Sigmoid colon (tissue), 7 donors: ENCODE measurements at places on chromosomes 12 and 14. TPM values are rescaled to one million over a fixed set of nuclear protein-coding genes. Genes with fewer than 3 reads are reported as not detected.

DNA sequence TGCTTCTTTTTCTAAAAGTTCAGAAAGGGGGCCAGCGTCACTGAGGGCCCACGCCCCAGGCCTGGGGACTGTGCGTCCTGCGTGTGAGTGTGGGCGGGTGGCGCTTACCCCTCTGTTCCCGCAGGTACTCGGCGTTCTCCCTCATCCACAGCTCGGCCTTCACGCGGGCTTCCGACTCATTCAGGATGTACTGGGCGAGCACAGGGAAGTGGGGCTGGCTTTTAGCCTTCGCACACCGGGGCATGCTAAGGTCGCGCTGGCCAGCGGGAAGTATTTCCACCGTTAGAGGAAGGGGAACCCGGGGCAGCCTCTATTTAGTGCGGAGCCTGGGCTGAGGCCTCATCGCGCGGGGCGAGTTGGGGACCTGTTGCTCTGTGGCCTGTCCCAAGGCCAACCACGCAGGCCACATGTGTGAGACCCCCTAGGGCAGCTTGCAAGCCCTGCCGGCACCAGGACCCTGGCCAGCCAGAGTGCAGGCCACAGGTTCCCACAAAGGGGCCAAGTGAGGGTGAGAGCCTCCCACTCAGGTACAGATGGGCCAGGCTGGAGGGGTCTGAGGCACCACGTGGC, 29.2 kb upstream of the BTBD6 start:
- no peaks in the 10 kb centered on the region for H3K27me3 ChIP-seq
- no peaks in the 10 kb centered on the region for H3K36me3 ChIP-seq
- DNase-seq: no peak
- no peak overlapping the region for H3K4me3 ChIP-seq
- H3K27ac ChIP-seq: no peak overlapping the region
- H3K4me1 ChIP-seq: peaks cover 7% of the 10 kb centered on the region

DNA sequence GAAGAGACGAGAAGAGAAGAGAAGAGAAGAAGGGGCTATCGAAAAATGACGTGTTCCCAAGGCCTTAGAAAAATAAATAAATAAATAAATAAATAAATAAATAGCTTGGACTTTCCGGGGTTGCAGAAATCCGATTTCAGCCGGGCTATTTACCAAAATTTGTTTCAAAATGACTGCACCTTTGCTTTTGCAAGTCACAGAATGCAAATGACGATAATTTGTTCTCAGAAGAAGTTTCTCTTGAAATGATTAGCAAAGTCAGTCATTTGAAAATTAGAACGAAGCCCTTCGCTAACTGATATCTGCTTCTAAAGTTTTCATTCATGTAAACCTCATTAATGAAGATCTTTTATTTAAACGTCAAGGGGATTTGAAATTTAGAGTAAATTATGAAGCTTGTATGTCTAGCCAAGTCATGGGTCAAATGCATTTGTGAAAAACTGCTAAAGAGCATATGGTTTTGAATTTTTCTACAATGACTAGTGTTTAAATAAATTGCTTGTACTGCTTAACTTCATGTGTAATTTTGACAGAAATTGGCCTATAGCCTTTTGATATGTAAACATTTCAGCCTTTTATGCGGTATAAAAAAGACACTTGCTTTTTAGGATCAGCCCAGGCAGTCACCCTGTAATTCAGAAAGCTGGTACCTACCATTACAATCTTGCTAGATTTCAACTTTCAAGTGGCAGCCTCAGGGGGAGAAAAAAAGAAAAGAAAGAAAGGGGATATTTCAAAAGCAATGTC, 4.6 kb upstream of the GSC start:
- no peak for DNase-seq
- H3K4me3 ChIP-seq: no peak overlapping the region
- no peaks in the 10 kb centered on the region for H3K36me3 ChIP-seq

- peak within 1 kb of the TSS; percentile 98 for H3K27ac ChIP-seq
- peaks cover 51% of the 10 kb centered on the region for H3K36me3 ChIP-seq
- H3K4me1 ChIP-seq: peaks cover 30% of the 10 kb centered on the region
- H3K27me3 ChIP-seq: no peaks in the 10 kb centered on the region
- H3K4me3 ChIP-seq: peak within 1 kb of the TSS; percentile 75
Observed at GRCh38 chr12:57604454-57604991, at the start of gene DTX3. Gene DTX3, plus strand, starts transcription at chr12:57604824. Its CDS starts 1,694 bp downstream, at chr12:57606518.

DNA sequence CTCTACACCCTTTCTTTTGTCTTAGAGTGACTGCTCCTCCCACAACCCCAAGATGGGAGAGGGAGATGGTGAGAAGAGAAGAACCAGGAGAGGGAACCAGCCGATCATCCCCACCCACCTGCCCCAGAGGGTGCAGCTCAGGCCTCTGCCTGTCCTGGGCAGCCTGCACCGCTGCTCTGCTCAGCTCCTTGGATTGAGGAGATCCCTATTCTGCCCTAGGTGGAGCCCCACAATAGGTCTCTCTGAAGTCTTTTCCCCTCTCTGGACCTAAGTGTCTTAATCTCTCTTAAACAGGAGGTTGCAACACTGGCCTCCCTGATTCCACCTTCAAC, 2.2 kb downstream of the ANKRD33 start:
- no peak overlapping the region for H3K27ac ChIP-seq
- no peaks in the 10 kb centered on the region for H3K36me3 ChIP-seq
- no peak overlapping the region for H3K4me3 ChIP-seq
- no peaks in the 10 kb centered on the region for H3K4me1 ChIP-seq
- DNase-seq: no peak

The KRT8 gene
- 20.6 TPM for total RNA-seq

GRCh38 chr12:11668611-11669010, 19.1 kb downstream of the ETV6 start:
- H3K27me3 ChIP-seq: no peaks in the 10 kb centered on the region
- no peak overlapping the region for H3K4me3 ChIP-seq
- peaks cover 36% of the 10 kb centered on the region for H3K4me1 ChIP-seq
- H3K36me3 ChIP-seq: no peaks in the 10 kb centered on the region
- no peak overlapping the region for H3K27ac ChIP-seq
- DNase-seq: no peak

GRCh38 chr14:33809396-33809981, 141.4 kb downstream of the EGLN3 start:
- no peak for DNase-seq
- no peaks in the 10 kb centered on the region for H3K27me3 ChIP-seq
- no peak overlapping the region for H3K27ac ChIP-seq
- no peak overlapping the region for H3K4me3 ChIP-seq

The AGAP2 gene
- 0.82 TPM for total RNA-seq

The GPD1 gene
- 0.81 TPM for total RNA-seq

DNA sequence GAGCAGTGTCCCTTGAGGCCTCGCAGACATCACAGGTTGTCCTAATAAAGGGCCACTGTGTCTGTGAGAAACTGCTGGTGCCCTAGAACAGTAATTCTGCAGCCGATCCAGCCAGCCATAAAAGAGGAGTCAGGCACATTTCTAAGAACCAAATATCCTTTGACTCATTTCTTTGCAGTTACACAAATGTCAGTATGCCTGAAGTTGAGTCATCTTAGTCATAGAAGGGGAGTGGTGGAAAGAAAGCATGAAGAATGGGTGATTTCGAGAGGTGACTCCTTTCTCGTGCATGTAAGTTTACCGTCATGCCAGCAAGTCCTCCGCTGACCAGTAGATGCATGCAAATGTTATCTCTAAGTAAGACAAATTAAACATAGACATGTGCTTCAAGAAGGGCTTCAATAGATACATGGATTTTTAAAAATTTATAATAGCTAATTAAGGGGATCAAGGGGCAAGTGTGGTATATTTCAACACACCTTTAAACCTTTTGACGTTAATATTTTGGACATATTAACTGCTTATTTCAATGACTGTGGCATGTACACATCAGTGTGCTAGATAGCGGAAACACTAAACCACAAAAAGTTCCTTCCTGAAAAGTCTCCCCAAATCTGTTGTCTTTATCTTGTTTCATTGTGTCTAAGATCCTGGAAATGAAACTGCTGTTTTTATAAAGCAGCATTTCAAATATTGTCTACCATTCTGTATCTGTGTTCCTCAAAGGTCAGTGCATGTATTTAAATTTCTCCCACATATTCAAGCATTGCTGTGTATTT, 497.4 kb downstream of the NPAS3 start:
- no peak overlapping the region for H3K4me3 ChIP-seq
- no peaks in the 10 kb centered on the region for H3K4me1 ChIP-seq
- no peak overlapping the region for H3K27ac ChIP-seq
- H3K27me3 ChIP-seq: no peaks in the 10 kb centered on the region
- DNase-seq: no peak

DNA sequence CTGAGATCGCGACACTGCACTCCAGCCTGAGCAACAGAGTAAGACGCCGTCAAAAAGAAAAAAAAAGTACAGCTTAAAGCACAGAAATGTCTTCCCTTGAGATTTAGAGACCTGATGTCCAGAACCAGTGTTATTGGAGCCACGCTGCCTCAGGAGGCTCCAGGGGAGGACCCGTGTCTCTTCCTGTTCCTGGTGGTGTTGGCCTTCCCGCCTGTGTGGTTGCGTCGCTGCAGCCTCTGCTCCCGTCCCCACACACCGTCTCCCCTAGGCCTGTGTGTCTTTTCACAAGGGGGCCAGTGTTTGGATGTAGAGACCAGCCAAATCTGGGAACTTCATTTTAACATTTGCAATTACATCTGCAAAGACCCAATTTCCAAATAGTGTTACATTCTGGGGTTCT, 8.6 kb upstream of the FBRSL1 start:
- no peak overlapping the region for H3K4me3 ChIP-seq
- H3K27me3 ChIP-seq: no peaks in the 10 kb centered on the region
- H3K36me3 ChIP-seq: no peaks in the 10 kb centered on the region
- no peak for DNase-seq

DNA sequence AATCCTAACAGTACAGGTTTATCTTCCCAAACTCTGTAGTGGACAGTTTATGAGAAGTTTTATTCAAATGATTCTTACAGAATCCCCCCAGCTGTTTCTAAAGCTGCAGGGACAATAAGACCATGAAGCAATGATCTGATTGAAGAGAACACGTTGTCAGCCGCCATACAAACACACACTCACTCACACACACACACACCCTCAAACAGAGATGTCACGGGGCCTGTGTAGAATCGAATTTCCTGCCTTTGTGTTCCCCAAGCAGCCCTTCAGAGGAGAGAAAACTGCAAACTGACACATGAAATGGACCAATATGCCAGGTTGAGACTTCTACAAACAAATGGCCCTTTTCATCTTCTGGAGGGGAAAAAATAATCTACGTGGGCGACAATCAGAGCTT, 80.5 kb upstream of the TBX3 start:
- no peak for DNase-seq
- H3K27me3 ChIP-seq: no peaks in the 10 kb centered on the region
- no peak overlapping the region for H3K27ac ChIP-seq
- no peak overlapping the region for H3K4me3 ChIP-seq
- peaks cover 5% of the 10 kb centered on the region for H3K4me1 ChIP-seq
- H3K36me3 ChIP-seq: no peaks in the 10 kb centered on the region

The ANKRD13A gene
- total RNA-seq: 85.3 TPM

GRCh38 chr12:114661245-114661644, 22.7 kb downstream of the TBX3 start:
- H3K4me1 ChIP-seq: no peaks in the 10 kb centered on the region
- H3K27me3 ChIP-seq: peaks cover 55% of the 10 kb centered on the region
- no peaks in the 10 kb centered on the region for H3K36me3 ChIP-seq
- no peak overlapping the region for H3K4me3 ChIP-seq

DNA sequence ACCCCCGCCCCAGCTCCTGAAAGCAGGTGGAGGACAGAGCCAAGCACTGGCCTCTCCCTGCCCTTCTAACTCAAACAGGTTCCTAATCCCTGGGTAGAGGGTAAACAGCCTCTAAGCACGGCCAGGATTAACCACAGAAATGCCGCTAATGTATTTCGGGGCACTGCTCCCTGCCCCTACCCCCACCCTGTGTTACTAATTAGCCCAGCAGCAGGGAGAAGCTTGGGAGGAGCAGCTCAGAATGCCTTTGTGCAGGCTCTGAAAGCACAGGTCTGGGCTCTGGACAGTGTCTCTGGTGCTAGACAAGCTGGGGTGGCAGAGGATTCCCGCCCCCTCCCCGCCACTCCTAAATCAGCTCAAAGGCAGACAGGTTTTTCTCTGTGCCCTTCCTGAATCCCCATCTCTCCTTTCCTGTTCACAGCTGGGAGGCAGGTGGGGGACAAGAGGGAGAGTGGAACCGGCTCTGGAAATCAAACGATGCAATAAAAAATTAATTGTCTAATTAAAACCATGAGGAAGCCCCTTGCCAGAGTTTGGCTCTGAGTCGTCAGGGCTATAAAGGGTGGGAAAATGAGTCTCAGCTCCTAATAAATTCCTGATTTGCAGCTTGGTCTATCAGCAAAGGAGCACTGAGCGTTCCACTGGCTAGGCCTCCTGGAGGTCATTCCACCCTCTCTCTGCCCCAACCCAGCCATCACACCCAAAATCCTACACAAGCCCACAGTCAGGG, 53.0 kb downstream of the SMUG1 start:
- DNase-seq: no peak
- no peaks in the 10 kb centered on the region for H3K36me3 ChIP-seq
- no peak overlapping the region for H3K4me3 ChIP-seq
- no peaks in the 10 kb centered on the region for H3K4me1 ChIP-seq

DNA sequence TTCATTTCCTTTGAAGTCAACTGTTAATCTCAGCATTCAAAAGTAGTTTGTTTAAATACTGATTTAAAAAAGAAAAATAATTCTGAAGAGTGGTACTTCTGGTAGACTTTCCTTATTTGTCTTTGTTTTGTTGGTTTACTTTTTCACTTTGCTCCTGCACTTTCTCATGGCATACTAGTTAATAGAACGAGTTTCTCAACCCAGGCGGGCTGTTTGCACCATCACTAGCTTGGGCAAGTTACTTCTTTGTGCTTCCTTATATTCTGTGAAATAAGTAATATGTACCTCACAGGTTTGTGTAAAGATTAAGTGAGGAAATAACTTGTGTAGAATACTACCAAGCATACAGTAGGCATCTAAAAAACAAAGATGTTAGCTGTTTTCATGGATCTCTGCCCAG, 45.5 kb downstream of the SLC38A6 start:
- no peak overlapping the region for H3K4me3 ChIP-seq
- no peaks in the 10 kb centered on the region for H3K36me3 ChIP-seq
- no peak for DNase-seq

GRCh38 chr14:73227812-73228781, 9.2 kb upstream of the PAPLN start:
- H3K4me3 ChIP-seq: no peak overlapping the region
- no peaks in the 10 kb centered on the region for H3K36me3 ChIP-seq
- H3K27me3 ChIP-seq: no peaks in the 10 kb centered on the region
- peaks cover 27% of the 10 kb centered on the region for H3K4me1 ChIP-seq

The ENDOU gene
- total RNA-seq: 0.49 TPM

The TTC6 gene
- not detected for total RNA-seq

The MAPKAPK5 gene
- total RNA-seq: 34.3 TPM

DNA sequence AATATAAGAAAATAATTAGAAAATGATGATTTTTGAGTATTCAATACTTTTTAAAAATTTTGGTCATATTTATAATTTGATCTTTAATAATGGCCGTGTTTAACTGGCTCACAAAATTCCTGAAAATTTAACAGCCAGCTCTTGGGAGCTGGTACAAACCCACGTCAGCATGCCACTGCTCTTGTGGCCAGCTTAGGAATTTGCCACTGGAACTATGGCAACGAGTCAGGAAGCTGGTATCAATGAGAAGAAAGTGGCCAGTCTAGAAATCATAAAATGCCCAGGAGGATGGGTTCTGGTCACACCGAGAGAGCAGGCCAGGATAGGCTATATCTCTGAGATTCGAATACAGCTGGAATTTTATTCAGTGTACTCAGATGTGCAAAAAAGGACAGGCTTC, 72.2 kb upstream of the PLEKHG3 start:
- no peaks in the 10 kb centered on the region for H3K36me3 ChIP-seq
- H3K4me1 ChIP-seq: peaks cover 59% of the 10 kb centered on the region
- DNase-seq: peak; percentile 22
- H3K4me3 ChIP-seq: no peak overlapping the region

GRCh38 chr12:74334780-74335179, 202.9 kb upstream of the ATXN7L3B start:
- no peak for DNase-seq
- no peaks in the 10 kb centered on the region for H3K36me3 ChIP-seq
- H3K27ac ChIP-seq: no peak overlapping the region
- H3K4me1 ChIP-seq: no peaks in the 10 kb centered on the region
- no peaks in the 10 kb centered on the region for H3K27me3 ChIP-seq
- no peak overlapping the region for H3K4me3 ChIP-seq

The PROX2 gene
- total RNA-seq: not detected
